ENCODE measurements at places on chromosomes 1 and 21.

DNA sequence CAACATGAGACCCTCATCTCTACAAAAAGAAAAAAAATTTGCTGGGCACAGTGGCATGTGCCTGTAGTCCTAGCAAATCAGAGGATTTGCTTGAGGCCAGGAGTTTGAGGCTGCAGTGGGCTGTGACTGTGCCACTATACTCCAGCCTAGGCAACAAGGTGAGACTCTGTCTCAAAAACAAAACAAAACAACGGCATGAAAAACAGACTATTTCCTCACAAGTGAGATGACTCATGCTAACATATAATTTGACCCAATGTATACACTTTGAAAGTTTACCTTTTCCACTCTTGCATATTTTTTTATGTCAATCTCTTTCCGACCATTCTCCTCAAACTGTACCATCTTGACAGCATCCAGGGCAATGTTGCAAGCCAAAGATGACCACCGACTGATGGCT lies 17.5 kb downstream of the CCT3 start:
- DNase-seq, result no peak

- no peak for DNase-seq
Observed at GRCh38 chr1:20983297-20983889, 193.3 kb downstream of the EIF4G3 start.

- no peak for DNase-seq
Observed at GRCh38 chr1:11649237-11649623, 5.0 kb downstream of the FBXO2 start.

DNA sequence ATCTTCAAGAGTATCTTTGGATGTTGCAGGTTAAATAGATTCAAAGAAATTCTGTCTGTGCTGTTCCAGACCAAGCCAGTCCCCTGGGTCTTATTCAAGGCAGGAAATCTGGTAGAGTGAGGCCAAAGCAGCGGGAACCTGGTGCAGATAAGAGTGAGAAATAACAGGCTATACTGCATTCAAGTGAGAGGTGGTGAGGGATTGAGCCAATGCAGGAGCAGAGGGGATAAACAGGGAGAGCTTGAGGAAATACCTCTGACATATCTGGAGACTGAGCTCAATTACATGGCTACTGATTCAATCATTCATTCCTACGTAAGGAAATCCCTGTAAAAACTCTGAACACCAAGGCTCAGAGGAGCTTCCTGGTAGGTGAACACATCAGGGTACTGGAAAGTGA lies 17.2 kb upstream of the PSMA5 start:
- DNase-seq, result no peak

GRCh38 chr1:186578325-186579016 lies 101.8 kb downstream of the PTGS2 start:
- DNase-seq, result no peak

DNA sequence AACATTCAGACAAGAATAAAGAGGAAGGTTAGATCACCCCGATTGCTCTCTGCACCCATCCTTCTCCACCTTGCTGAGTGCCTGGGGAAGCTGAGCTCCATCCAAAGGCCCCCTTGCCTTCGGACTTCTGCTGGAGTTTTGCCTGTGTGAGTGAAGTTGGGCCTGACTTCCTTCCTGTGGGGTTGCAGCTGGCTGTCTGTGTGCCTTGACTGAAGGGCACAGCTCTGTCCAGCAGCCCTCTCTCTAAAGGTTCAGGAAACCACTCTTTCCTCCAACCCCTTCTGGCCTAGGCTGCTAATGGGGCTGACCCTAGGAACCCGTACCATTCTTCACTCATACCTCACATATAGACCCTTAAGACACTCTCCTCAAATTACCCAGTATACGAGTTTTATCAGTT lies 173.4 kb upstream of the HMCN1 start:
- DNase-seq, result no peak
